ENCODE measurements at places on chromosomes 3 and 15.

- no peak for DNase-seq
Measured at GRCh38 chr3:87478716-87479115, 202.3 kb upstream of the POU1F1 start.

GRCh38 chr3:49872801-49873281 is 3.1 kb upstream of the CAMKV start:
- no peak for DNase-seq

DNA sequence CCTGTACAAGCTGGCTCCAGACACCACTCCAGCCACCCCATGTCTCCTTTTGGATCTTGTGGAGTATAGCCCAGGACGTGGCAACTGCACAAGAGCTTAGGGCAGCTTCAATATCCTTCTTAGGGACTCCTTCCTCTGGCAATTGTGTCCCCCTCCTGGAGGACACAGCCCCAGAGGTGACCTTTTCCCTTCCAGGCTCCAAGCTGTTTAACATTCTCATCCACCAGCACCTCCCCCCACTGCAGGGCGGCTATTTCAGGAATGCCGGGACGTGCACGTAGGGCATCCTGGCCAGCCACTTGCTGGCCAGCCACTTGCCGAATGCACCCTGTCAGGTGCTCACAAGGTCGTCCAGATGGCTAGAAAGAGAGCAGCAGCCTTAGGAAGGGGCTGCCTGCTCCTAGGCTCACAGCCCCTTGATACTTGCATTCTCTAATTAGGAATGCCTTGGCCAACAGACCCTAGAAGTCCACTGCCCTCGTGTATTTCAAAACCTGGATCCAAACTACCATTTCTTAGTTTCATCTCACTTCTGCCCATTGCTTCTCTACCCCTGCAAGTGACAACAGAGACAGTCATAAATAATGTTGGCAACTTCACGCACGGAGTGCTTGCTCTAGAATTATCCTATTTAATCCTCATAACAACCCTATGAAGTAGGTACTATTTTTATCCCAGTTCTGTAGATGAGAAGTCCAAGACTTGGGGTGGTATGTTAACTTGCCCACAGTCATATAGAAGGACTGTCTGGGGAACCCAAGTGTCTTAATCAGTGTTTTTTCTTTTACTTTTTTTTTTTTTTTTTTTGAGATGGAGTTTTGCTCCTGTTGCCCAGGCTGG is 24.5 kb upstream of the IDH2 start:
- no peak for DNase-seq

GRCh38 chr15:65077981-65078352 is 1.4 kb downstream of the KBTBD13 start:
- no peak for DNase-seq

DNA sequence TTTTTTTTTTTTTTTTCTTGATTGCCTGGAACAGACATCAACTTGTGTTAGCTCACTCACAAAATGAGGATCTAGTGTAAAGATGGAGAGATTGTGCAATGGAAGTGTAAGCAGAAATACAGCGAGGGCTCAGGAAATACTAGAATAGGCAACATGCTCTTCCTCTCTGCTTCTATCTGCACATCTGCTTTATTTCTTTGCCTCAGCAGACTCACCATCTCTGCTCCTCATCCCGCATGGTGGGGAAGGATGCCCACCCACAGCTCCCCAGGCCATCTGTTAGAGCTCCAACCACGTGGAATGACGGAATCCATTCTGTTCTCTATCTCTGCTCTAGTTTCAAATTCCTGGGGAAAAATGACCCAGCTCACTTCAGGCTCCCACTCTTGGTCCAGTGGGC is 128.0 kb upstream of the ADAMTS9 start:
- peak; percentile 80 for DNase-seq

GRCh38 chr3:84440291-84440690 is 518.5 kb upstream of the CADM2 start:
- DNase-seq: no peak

DNA sequence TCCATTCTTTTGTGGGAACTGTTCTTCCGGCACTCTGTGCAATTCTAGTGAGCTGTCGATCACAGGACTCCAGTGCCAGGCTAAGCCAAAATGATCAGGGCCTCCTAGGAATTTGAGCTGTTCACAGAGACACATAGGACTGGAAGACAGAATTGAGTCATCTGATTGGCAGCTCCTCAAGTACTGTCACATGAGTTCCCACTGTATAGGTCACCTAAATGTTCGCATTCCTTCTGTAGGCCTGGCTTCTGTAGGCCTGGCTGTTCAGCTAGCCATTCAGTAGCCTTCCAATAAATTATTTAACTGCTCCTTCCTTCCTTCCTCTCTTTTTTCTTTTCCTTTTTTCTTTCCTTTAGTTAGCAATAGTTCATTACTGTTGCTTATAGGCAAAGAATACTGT is 4.3 kb downstream of the PROS1 start:
- no peak for DNase-seq

- DNase-seq: no peak
Measured at GRCh38 chr15:62112081-62112480, 45.3 kb downstream of the C2CD4A start.

GRCh38 chr15:73952913-73953750 is 26.9 kb downstream of the LOXL1 start:
- no peak for DNase-seq

GRCh38 chr3:188043891-188044290 is 110.1 kb upstream of the LPP start:
- no peak for DNase-seq

GRCh38 chr3:36182024-36182423 is 198.3 kb upstream of the STAC start:
- DNase-seq: no peak

GRCh38 chr3:49873623-49874022 is 3.9 kb upstream of the CAMKV start:
- no peak for DNase-seq

- no peak for DNase-seq
Measured at GRCh38 chr3:158455406-158455805, 115.6 kb upstream of the MLF1 start.

DNA sequence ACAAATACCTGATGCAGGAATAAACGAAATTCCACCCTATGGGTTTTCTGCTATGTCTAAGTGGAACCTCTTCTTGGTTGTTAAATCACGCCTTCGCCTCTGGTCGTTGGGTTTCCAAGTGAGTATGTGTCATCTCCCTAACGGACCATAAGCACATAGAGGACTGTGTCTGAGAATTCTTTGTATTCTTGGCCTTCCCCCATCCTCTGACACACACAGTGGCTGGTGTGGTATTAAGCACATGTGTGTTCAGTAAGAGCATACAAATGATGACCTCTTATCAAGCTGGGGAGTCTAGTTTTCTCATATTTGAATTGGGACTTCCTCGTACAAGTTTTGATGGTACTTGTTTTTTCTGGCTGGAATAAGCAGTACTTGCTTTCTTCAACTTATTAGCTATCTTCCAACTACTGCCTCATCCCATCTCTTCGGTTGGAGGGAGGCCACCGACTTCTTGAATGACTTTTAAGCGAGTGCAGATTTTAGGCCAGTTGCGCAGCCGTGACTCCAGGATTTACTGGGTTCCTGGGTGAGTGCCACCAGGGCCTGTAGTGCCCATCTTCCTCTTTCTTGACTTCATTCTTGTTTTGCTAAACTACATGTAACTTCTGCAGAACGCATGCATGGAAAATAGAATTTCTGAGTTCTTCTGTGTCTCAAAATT is 240.2 kb downstream of the ADAMTS17 start:
- no peak for DNase-seq

GRCh38 chr3:152335273-152335672 is 66.5 kb downstream of the MBNL1 start:
- DNase-seq: no peak

Data from posterior cingulate gyrus (tissue), 11 donors.